ENCODE measurements at places on chromosomes 7 and 10. TPM values are rescaled to one million over a fixed set of nuclear protein-coding genes. Genes with fewer than 3 reads are reported as not detected.

- H3K4me3 ChIP-seq: no peak overlapping the region
- no peak overlapping the region for H3K27ac ChIP-seq
- no peaks in the 10 kb centered on the region for H3K4me1 ChIP-seq
- no peaks in the 10 kb centered on the region for H3K27me3 ChIP-seq
These were observed 77.5 kb upstream of the PHYHIPL start for GRCh38 chr10:59098831-59099452.

DNA sequence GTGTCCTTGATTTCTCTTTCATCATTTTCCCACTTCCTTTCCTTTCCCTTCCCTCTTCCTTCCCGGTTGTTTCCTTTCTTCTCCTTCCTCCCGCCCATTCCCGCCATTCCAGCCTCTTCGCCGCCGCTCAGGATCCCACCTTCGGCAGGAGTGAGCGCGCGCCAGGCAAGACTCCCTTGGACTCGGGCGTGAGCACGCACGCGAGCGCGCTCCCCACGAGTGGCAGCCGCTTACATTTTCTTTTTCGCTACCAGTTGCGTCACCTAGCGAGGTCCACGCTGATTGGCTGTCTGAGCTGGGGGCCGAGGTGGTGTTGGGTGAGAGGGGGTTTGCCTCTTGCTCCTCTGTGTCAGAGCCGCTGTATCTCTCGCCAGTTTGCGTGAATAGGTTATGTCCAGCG lies 11.8 kb downstream of the ZAN start:
- H3K27ac ChIP-seq: no peak overlapping the region
- H3K36me3 ChIP-seq: no peaks in the 10 kb centered on the region
- peaks cover 2% of the 10 kb centered on the region for H3K27me3 ChIP-seq
- H3K4me3 ChIP-seq: peak overlapping the region; percentile 58
- H3K4me1 ChIP-seq: peaks cover 4% of the 10 kb centered on the region

GRCh38 chr10:119233821-119234220 lies 26.4 kb downstream of the GRK5 start:
- H3K4me3 ChIP-seq: no peak overlapping the region
- H3K27ac ChIP-seq: no peak overlapping the region
- peaks cover 42% of the 10 kb centered on the region for H3K4me1 ChIP-seq

DNA sequence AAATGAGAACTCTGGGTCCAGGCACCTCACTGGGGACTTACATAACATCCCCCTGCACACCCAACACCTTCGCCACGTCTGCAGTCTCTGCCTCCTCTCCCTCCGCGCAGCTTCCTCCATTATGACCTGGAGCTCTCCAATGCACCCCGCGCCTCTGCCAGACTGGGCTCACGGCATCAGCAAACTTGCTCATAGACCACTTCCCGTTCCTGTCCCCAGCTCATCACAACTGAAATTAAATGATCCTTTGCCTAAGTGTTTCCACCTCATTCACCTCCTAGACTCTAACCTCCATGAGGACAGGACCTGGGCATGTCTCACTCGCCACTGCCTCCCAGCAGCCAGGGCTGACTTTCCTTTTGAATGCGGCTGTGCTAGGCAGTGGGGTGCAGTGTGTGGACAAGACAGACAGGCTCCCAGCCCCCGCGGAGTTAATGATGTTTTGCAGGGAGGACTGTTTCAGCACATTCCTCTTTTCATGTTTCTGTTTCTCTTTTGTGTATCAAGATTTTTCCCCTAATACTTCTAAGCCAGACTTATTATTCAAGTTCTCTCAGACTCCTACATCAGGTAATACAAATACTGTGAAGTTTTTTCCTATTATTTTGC lies 18.8 kb downstream of the CHST15 start:
- peak overlapping the region; percentile 23 for H3K27ac ChIP-seq
- peak; percentile 56 for DNase-seq
- H3K36me3 ChIP-seq: no peaks in the 10 kb centered on the region
- no peaks in the 10 kb centered on the region for H3K27me3 ChIP-seq
- H3K4me3 ChIP-seq: no peak overlapping the region

DNA sequence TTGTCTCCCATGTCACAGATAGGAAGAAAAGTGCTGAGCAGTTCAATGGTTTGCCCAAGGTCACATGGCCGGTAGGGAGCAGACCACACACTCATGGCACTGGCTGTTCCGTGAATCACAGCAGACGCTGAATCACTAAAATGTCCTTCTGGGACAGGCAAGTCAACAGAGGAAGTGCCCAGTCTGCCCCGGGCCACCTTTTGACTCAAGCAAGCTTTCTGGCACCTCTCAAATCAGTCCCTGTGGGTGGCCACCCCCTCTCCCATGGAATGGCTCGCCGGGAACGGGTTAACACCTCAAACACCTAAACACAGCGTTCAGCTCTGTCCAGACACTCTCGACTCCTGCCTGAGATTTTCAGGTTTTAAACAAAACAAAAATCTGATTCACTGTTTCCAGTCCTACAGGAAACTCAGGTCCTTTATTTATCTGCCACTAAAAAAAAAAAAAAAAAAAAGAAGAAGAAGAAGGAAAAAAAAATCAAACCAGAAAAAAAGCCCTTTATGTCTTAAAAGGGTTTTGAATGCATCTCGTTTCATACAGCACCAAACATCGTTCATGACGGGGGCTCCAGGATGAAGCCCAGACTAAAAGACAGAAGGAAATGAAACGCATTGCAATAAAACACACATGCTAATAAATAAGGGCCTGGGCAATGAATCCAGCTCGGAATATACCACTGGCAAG lies 15.5 kb downstream of the CARD11 start:
- no peak for DNase-seq
- peak overlapping the region; percentile 61 for H3K27ac ChIP-seq
- H3K4me3 ChIP-seq: no peak overlapping the region
- peaks cover 82% of the 10 kb centered on the region for H3K36me3 ChIP-seq

- no peak overlapping the region for H3K4me3 ChIP-seq
- no peaks in the 10 kb centered on the region for H3K27me3 ChIP-seq
- no peaks in the 10 kb centered on the region for H3K4me1 ChIP-seq
- H3K36me3 ChIP-seq: no peaks in the 10 kb centered on the region
These were observed 248.1 kb downstream of the MTERF1 start for GRCh38 chr7:91632234-91632940.

GRCh38 chr10:121710207-121710606 lies 112.0 kb upstream of the FGFR2 start:
- H3K27ac ChIP-seq: no peak overlapping the region
- DNase-seq: no peak
- H3K4me1 ChIP-seq: no peaks in the 10 kb centered on the region
- peaks cover 2% of the 10 kb centered on the region for H3K27me3 ChIP-seq
- H3K36me3 ChIP-seq: no peaks in the 10 kb centered on the region

GRCh38 chr7:138608275-138608674 lies 92.9 kb downstream of the SVOPL start:
- DNase-seq: no peak
- H3K4me1 ChIP-seq: peaks cover 7% of the 10 kb centered on the region
- no peaks in the 10 kb centered on the region for H3K27me3 ChIP-seq
- H3K27ac ChIP-seq: no peak overlapping the region
- peaks cover 6% of the 10 kb centered on the region for H3K36me3 ChIP-seq

- DNase-seq: no peak
- H3K27ac ChIP-seq: no peak overlapping the region
- H3K27me3 ChIP-seq: no peaks in the 10 kb centered on the region
- no peaks in the 10 kb centered on the region for H3K4me1 ChIP-seq
- H3K36me3 ChIP-seq: no peaks in the 10 kb centered on the region
These were observed 214.3 kb downstream of the DGKB start for GRCh38 chr7:14688208-14688607.

DNA sequence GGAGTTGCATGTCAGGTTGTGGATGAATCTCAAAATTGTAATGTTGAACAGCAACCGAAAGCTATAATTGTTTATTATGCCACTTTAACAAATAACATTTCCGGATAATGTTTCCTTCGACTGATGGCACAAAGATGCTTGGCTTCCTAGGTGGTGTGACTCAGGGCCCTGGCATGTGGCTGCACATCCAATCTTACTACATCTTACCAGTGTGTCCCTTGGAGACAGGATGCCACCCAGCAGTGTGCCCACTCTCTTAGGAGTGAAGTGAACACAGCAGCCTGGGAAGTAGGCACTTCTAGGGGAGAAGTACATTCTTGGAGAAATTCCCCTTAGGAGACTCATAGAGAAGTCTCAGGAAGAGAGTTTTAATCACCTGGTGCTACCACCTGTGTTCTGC lies 33.0 kb upstream of the GPR26 start:
- H3K27me3 ChIP-seq: peaks cover 2% of the 10 kb centered on the region
- DNase-seq: no peak
- no peaks in the 10 kb centered on the region for H3K4me1 ChIP-seq
- H3K27ac ChIP-seq: no peak overlapping the region
- H3K4me3 ChIP-seq: no peak overlapping the region

GRCh38 chr7:117124591-117125220 lies 171.4 kb downstream of the ST7 start:
- H3K36me3 ChIP-seq: no peaks in the 10 kb centered on the region
- no peak overlapping the region for H3K4me3 ChIP-seq
- H3K27ac ChIP-seq: no peak overlapping the region
- H3K27me3 ChIP-seq: no peaks in the 10 kb centered on the region
- DNase-seq: peak; percentile 64

GRCh38 chr7:123769371-123769770 lies 20.6 kb upstream of the WASL start:
- H3K27ac ChIP-seq: no peak overlapping the region
- peaks cover 14% of the 10 kb centered on the region for H3K27me3 ChIP-seq
- H3K36me3 ChIP-seq: no peaks in the 10 kb centered on the region

- H3K27ac ChIP-seq: peak overlapping the region; percentile 15
- H3K4me1 ChIP-seq: peaks cover 55% of the 10 kb centered on the region
- H3K36me3 ChIP-seq: peaks cover 37% of the 10 kb centered on the region
- no peaks in the 10 kb centered on the region for H3K27me3 ChIP-seq
- no peak overlapping the region for H3K4me3 ChIP-seq
- DNase-seq: no peak
These were observed 4.4 kb downstream of the DDIT4 start for GRCh38 chr10:72277996-72278667.

- DNase-seq: no peak
- no peak overlapping the region for H3K27ac ChIP-seq
- no peaks in the 10 kb centered on the region for H3K36me3 ChIP-seq
- no peak overlapping the region for H3K4me3 ChIP-seq
- no peaks in the 10 kb centered on the region for H3K27me3 ChIP-seq
These were observed 67.5 kb upstream of the MEOX2 start for GRCh38 chr7:15753887-15754579.

DNA sequence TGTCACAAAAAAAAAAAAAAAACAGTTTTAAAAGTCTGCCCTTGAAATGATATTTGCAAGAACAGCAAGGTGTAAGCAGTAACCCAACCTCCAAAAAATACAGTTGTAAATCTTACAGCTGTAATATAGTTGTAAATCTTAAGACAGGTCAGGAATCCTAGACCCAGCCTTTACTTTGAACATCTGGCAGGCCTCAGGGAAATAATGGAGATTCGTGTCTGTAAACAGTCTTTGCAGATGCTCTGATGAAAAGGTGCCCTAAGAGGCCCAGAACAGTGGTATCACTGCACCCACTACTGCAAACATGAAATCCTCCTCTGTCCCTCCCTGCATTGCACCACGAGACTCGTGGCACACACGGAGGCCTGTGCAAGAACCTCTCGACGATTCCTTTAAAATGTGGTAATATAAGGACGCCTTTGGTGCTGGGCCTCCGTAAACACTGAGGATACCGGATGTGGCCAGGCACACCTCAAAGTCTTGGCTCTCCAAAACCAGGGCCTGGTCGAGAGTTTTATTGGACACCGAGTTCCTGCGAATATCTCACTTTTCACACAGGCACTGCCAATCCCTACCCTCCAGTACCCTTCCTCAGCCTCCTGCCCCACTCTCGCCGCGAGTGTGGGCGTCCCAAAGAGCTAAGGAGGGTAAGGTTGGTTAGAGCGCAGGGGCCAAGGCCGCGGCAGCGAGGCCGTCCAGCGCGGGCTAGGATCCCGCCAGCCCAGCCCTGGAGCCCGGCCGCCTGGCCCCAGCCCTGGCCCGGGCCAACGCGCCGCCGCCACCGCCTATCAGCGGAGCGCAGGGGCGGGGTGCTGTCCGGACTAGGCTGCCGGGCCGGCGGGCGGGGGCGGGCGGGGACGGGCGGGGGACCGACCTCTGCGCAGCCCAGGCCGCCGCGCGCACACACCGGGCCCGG lies at the start of gene REEP3:
Gene REEP3, plus strand, starts transcription at position 902 of the 916 bp plus-strand sequence. CDS start 145 bp downstream, outside the sequence.
- peak; percentile 68 for DNase-seq
- H3K4me1 ChIP-seq: peaks cover 70% of the 10 kb centered on the region
- H3K27ac ChIP-seq: peak within 1 kb of the TSS; percentile 91
- H3K27me3 ChIP-seq: no peaks in the 10 kb centered on the region

DNA sequence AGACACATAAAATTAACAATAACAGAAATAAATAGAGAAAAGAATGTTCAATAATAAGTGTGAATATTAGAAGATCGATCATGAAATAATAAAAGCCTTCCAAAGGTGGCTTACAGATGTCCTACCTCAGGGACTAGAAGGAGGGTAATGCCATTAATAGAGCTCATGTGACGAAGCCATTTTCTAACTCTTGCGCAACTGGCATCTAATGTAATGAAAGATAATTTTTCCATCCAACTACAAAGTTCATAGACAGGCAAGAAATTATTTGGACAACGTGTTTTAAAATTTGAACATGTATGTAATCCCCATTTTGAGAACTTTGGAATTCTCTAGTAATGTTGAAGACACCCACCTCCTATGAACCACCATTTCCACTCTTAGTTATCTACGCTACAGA lies 1394.3 kb upstream of the LRRTM3 start:
- no peaks in the 10 kb centered on the region for H3K4me1 ChIP-seq
- no peak overlapping the region for H3K4me3 ChIP-seq
- no peak for DNase-seq
- no peak overlapping the region for H3K27ac ChIP-seq
- H3K27me3 ChIP-seq: no peaks in the 10 kb centered on the region

TET1 gene
- 3.3 TPM for total RNA-seq

RAB19 gene
- 7.3 TPM for total RNA-seq

NUPR2 gene
- not detected for total RNA-seq
